Activated CD4-positive, alpha-beta T cell treated with anti-CD3 and anti-CD28 coated beads for 48 hours (primary cell): ENCODE measurements at places on chromosomes 13 and 19.

DNA sequence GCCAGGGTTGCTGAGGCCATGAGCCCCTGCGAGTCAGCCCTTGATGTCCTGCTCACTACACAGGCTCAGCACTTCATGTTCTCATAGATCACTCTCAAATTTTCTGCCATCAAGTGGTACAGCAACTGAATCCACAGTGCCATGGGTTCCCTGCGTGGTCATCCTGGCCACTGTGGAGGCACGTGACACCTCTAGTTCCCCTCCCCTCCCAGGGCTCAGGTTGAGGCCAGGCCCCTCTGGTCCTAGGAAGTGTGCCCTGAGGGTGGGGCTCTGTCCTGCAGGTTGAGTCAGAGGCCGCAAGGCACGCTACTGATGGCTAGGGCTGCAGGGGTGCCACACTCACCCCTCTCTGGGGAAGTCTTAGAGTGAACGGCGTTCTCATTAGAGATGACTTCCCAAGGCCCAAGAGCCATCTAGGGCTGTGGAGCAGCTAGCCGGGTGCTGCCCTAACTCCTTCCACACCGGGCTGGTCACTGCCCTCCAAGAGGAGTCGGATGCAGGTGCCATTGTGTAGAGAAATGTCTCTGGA, 39.8 kb upstream of the TPM4 start:
- DNase-seq: no peak

- peak; percentile 84 for DNase-seq
Observed at GRCh38 chr19:17830567-17831418, 9.5 kb upstream of the INSL3 start.

DNA sequence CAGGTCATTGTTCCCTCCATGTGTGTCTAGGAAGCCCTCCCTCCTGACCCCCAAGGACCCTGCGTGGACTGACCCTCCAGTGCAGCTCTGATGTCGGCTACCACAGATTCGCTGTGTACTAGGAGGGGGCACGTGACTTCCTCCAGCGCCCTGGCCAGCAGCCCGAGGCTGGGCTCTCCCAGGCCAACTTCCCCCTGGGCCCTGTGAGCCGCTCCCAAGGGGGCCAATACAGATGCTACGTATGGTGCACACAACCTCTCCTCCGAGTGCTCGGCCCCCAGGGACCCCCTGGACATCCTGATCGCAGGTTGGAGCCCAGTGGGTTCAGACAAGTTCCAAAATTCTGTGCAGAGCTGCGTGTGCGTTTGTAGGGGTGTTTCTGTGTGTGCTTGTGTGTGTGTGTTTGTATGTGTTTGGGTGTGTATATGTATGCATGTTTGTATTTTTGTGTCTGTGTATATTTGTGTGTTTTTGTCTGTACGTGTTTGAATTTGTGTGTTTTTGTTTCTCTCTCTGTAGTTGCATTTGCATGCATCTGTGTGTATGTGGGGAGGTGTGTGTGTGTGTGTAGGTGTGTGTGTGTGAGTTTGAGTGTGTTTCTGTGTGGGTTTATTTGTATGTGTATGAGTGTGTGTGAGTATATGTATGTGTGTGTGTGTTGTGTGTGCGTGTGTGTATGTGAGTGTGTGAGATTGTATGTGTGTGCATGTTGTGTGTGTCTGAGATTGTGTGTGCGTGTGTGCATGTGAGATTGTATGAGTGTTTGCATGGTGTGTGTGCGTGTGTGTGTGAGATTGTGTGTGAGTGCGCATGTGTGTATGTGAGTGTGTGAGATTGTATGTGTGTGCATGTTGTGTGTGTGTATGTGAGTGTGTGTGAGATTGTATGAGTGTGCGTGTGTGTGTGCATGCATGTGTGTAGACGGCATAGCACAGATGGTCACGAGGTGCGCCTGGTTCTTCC, 21.4 kb upstream of the LILRA2 start:
- no peak for DNase-seq

GRCh38 chr13:37138169-37138568, 32.7 kb upstream of the CSNK1A1L start:
- no peak for DNase-seq

DNA sequence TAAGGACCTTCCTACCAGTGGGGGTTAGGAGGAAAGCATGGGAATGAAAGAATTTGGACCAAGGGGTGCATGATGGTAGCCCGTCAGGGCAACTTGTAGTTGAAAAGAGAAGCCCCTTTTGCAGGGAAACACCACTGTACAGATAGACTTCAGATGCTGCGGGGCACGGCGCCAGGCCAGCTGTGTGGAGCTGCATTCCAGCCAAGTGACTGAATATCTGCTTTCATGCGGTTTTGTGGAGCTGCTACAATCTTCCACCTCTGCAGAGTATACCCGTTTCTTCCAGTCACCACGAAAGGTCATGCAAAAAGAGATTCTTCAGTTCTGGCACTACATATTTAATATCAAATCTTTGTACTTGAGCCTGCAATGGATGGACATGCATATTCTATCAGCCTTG, 104.7 kb downstream of the RGCC start:
- no peak for DNase-seq

- DNase-seq: no peak
Observed at GRCh38 chr13:67574320-67575233, 344.4 kb upstream of the PCDH9 start.

- DNase-seq: no peak
Observed at GRCh38 chr13:110257408-110257807, 49.5 kb downstream of the COL4A1 start.

DNA sequence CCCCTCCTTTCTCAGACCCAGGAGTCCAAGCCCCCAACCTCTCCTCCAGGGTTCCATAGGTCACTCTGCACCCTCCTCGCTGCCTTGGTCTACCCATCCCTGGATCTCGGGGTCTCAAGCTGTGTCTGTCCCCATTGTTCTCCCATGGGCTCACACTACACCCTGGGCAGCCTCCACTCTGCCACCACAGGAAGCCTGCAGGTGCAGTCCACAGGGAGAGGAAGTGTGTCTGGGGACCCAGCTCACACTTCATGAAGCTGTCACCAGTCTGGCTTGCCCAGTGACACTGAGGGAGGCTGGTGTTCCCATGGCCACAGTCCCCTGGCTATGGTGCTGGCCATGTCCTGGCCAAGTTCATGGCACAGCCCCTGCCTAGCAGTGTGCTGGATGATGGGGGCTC, 5.3 kb downstream of the NECTIN2 start:
- DNase-seq: no peak

DNA sequence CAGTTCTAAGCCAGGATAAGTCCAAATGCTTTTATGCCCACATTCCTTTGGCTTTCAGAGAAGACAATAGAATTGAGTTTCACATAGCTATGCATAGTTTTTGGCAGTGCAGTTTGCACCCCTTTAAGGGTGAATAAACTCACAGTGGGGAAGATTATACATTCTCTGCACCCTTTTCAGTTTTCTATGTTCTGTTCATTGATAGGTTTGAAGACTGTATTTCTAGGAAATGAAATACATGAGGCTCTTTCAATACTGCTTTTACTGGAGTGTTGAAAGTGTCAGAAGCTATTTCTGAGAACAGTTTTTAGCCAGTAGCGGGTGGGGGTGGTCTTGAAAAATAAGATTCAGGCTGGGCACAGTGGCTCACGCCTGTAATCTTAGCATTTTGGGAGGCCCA, 46.2 kb downstream of the IPO5 start:
- DNase-seq: no peak

- peak; percentile 57 for DNase-seq
Observed at GRCh38 chr19:14434543-14435319, 1.6 kb downstream of the PKN1 start.

GRCh38 chr13:113033054-113033850, 64.2 kb downstream of the MCF2L start:
- no peak for DNase-seq

DNA sequence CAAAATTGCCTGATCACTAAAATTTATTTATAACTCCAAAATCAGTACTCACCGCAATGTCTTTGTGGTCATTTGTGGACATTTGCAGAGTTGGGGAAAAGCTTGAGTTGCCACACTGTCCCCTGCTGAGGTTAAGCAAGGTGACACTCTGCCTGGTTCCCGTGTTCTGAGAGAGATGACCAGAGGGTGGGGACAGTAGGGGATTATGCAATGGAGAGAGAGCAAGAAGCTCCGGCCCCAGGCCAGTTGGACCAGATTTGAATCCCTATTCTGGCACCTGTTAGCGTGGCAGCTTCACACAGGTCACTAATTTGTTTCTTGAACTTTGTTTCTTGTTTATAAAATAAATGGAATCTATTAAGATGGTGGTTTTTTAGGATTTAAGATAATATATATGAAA, 17.8 kb downstream of the ERCC5 start:
- DNase-seq: no peak
